Thoracic aorta (tissue), 2 donors: ENCODE measurements at places on chromosomes 7 and 10. TPM values are rescaled to one million over a fixed set of nuclear protein-coding genes. Genes with fewer than 3 reads are reported as not detected.

DNA sequence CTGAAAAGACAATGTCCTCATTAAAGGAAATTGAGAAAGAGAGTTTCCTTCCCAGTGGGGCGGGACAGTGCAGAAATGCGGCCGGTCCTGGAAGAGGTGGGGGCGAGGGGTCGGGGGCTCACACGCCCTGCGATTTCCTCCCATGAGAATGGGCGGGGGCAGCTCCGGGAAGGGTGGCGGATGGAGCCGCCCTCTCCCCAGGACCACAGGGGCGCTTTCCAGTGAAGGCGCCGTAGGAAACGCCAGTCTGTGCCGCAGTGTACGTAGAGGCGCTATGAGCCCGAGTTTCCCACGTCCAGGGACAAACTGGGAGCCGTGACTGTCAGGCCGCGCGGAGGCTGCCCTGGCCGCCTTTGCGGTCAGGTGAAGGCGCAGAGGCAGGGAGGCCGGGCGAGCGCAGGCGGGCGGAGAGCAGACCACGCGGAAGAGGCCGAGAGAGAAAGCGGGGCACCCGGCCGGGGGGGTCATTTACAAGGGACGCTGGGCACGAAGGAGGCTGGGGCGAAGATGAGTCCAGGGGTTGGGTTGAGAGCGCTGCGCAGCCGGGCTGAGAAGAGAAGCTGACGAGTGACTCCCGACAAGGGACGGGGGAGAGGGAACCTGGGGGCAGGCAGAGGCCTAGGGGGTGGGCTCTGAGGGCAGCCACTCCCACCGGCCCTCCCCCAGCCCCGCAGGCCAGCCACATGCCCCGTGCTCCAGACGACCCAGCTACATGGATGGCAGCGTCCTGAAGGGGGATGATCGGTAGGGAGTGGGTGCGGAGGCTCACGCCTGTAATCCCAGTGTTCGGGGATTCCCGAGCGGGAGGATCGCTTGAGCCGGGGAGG is 45.0 kb downstream of the ALOX5 start:
- peaks cover 10% of the 10 kb centered on the region for H3K4me1 ChIP-seq
- no peak for DNase-seq
- H3K36me3 ChIP-seq: no peaks in the 10 kb centered on the region
- peak overlapping the region; percentile 63 for H3K27ac ChIP-seq
- peak overlapping the region; percentile 75 for H3K4me3 ChIP-seq

The GDF2 gene
- not detected for total RNA-seq

DNA sequence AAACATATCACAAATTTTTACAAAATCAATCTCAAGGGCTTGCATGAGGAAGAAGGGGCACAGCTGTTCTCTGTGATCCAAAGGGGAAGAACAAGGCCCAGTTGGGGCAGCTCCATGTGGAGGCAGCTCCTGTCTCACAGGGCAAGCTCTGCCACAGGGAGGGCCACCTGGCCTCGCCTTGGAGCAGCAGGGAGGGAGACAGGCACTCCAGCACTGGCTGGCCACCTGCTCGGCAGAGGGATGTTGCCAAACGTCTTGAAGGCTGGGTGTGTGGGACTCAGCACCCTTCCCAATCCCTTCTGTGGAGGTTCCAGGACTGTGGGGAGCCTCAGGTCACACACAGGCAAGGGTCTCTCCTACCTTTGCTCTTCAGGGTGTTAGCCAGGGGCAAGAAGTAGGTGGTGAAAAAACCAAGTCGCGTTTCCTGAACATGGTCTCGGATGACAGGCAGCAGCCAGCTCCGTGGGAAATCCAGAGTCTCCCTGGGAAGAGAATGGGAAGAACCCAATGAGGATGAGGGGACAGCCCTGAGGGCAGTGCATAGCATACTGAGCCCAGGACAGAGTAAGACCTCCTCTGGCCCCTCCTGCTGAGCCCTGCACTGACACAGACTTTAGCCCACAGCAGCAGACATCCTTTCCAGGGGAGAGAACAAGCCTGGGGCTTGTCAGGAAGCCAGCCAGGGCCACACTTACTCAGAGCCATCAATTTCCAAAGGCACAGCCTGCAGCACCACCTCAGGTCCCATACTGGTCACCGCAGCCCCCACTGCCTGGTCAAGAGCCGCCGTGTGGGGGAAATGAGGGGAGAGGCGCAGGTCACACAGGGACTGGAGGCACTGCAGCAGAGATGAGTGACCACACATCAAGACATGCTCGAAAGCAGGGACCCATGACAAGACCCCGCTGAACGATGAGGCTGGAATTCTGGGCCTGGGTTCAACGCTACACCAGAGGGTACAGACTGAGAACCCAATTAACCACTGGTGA is 21.9 kb downstream of the RRP12 start:
- DNase-seq: no peak
- H3K4me1 ChIP-seq: no peaks in the 10 kb centered on the region
- H3K36me3 ChIP-seq: peaks cover 17% of the 10 kb centered on the region
- no peak overlapping the region for H3K4me3 ChIP-seq

- no peaks in the 10 kb centered on the region for H3K27me3 ChIP-seq
- H3K4me3 ChIP-seq: no peak overlapping the region
- no peak overlapping the region for H3K27ac ChIP-seq
- H3K4me1 ChIP-seq: peaks cover 2% of the 10 kb centered on the region
Observed at GRCh38 chr7:140883378-140883777, 41.4 kb downstream of the BRAF start.

- peak; percentile 90 for DNase-seq
- H3K4me3 ChIP-seq: no peak overlapping the region
- peak overlapping the region; percentile 10 for H3K27ac ChIP-seq
- H3K4me1 ChIP-seq: peaks cover 44% of the 10 kb centered on the region
- H3K36me3 ChIP-seq: no peaks in the 10 kb centered on the region
Observed at GRCh38 chr10:22620140-22620857, 94.1 kb downstream of the PIP4K2A start.
